Kasumi-1 (cell line): ENCODE measurements at places on chromosomes 13 and 19.

DNA sequence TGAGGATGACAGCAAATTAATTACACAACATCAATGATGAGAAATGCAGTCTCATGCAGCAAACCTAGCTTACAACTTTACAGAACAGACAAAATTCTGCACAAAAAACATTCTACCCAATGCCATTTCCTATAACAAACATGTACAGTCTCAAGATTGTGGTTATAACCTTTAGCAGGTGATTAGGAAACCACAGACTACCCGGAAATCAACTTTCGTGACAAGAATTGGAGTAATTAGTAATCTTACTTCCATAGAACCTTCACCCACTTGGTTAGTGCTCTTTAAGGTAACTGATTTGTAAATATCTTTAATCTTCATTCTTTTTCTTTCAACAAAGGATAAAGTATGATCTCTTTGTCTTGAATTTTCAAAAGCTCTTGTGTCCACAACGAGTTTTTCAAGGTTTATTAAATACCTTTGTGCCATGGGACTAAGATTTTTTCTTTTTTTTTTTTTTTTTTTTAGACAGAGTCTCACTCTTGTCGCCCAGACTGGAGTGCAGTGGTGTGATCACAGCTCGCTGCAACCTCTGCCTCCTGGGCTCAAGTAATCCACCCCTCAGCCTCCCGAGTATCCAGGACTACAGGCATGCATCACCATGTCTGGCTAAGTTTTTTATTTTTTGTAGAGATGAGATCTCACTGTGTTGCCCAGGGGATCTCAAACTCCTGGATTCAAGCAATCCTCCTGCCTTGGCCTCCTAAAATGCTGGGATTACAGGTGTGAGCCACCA lies 78.8 kb downstream of the MAP4K1 start:
- no peak for DNase-seq

- DNase-seq, result no peak
These were observed 476.4 kb downstream of the UQCRFS1 start for GRCh38 chr19:28736528-28736927.

DNA sequence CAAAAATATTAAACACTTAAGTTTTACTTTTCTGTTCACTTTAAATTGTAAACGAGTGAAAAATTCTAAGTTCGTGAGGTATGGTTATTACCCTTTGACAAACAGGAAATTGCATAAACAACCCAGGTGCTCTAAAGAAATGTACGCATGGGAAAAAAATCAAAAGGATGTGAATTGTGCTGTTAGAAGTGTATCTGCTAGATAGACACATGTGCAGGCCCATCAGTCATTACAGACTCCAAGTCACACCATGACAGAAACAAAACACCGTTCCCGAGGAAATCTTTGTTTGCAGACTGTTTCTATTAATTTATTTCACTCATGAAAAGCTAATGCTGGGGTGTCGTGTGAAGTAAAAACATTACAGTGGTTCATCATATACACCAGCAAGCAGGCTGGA lies 17.0 kb upstream of the DOCK9 start:
- no peak for DNase-seq

DNA sequence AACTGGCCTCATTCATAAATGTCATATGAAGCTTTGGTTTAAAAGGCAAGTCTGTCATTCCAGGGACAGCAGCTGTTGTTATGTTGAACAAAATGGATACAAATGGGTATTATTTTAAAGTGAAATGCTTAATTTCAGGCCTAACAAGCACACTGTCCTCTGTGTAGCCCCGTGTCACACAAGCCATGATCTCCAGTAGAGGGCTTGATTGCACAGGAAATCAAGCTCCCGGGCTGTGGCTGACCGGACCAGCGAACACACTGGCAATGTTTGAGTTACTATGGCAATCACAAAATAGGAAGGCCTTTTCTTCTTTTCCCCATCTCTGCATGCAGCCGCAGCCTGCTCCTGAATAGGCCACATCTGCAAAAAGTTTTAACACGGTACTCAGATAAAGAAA lies 64.0 kb upstream of the GSX1 start:
- DNase-seq, result no peak

DNA sequence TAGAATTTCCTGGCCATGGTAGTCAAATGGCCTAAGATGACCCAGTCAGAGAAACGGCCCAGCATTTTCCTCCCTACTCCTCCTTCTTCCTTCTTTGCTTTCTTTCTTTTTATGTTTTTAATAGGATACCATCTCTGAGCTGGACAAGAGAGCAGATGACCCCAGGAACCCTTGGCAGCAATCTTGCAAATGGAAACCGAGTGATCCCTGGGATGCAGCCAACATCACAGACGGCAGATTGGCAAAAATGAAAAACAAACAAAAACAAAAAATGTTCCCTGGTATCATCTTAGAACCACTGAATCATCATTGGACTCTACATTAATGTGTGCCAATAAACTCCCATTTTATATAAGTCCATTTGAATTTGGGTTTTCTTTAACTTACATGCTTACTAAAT lies 424.4 kb downstream of the FGF14 start:
- DNase-seq, result no peak
